ENCODE measurements at places on chromosomes 1 and 21. TPM values are rescaled to one million over a fixed set of nuclear protein-coding genes. Genes with fewer than 3 reads are reported as not detected.

The SERTAD4 gene
- total RNA-seq = 4.6 TPM

The ETV3L gene
- not detected for total RNA-seq

The SAMSN1 gene
- 5.1 TPM for total RNA-seq

The FCER1A gene
- total RNA-seq = 0.47 TPM

The ATP5PB gene
- 502 TPM for total RNA-seq

The ANKRD35 gene
- total RNA-seq = 0.59 TPM

The ZSWIM5 gene
- total RNA-seq = 9.7 TPM

The KIF2C gene
- 13.6 TPM for total RNA-seq

The IFI6 gene
- 25.1 TPM for total RNA-seq

The PRRX1 gene
- 2.5 TPM for total RNA-seq

The SPATA45 gene
- not detected for total RNA-seq

The PLA2G2A gene
- total RNA-seq = 864 TPM

The CYP4X1 gene
- total RNA-seq = 0.57 TPM

The OR2L2 gene
- 0.10 TPM for total RNA-seq

The U2AF1 gene
- total RNA-seq = 18.1 TPM

The OR10J1 gene
- total RNA-seq = not detected

The S100A7A gene
- not detected for total RNA-seq

The RHD gene
- 0.10 TPM for total RNA-seq

The VSIG8 gene
- not detected for total RNA-seq

Data from colonic mucosa (tissue), 4 donors.